SHP77 treated with DMSO at 0.1 percent for 48 hours (cell line): ENCODE measurements at places on chromosomes 5 and 9.

DNA sequence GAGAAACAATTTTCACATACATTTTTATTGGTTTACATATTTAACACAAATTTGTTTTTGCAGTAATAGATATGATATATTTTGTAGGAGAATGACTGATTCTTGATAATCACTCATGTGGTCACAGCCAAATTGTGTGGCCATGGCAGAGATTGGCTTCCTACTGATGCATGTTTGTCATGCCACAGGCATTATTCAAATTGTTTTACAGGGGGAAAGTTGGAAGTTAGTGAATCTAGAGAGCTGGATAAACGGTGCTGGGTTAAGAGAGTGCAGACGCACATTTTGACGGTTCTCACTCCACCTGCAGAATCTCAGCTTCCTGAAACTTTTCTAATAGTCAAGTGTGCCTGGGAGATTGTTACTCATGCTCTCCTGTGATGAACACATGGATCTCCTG is 91.1 kb upstream of the FBN2 start:
- DNase-seq = no peak

DNA sequence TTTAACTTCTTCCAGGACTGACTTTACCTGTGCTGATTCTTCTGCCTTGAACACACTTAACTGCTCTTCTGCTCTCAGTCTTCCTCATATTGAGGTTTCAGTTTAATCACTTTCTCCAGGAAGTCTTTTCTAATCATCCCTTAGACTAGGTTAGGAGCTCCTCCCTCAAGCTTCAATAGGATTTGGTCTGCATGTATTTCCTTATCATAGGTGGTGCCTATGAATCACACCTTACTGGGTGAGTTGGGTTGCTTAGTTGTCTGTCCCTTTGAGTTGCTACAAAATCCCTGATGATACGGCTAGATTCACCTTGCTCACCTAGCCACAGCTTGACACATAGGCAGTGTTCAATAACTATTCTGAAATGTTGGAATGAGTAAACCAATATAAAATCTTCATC is 164.4 kb downstream of the DNAH5 start:
- no peak for DNase-seq

DNA sequence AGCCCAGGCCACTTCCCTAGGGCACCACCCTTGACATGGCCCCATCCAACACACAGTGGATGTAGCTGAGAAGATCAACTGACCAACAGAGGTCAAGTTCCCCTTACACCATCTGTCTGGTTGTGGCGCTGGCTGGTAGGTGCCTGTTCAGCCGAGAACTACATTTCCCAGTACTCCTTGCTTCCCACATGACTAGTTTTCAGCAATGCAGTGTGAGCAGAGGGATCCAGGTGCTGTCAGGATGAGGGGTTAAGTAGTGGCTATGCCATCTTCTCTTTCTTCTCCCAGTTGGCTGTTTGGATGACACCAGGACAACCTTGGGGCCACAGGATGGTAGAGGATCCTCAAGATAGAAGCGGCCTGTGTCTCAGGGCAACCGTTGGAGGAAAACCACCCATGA is 48.6 kb upstream of the SH3PXD2B start:
- DNase-seq = peak; percentile 49

DNA sequence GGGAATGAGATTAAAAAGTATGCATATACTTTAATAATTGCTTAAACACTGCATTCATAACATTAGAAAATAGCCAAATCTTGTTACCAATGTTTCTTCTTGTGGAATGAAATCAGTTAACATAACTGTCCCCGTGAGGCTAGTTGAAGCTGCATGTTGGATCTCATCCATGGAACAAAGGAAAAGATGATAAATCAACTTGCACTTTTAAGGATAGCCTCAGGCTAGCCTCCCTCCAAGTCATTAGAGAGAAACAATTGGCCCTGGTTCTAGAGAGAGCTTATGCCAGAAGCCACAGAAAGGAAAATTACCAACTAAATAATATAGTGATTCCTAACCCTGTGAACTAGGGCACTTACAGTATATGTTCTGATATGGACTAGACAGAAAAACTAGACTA is 66.9 kb downstream of the GRIN3A start:
- DNase-seq = no peak

DNA sequence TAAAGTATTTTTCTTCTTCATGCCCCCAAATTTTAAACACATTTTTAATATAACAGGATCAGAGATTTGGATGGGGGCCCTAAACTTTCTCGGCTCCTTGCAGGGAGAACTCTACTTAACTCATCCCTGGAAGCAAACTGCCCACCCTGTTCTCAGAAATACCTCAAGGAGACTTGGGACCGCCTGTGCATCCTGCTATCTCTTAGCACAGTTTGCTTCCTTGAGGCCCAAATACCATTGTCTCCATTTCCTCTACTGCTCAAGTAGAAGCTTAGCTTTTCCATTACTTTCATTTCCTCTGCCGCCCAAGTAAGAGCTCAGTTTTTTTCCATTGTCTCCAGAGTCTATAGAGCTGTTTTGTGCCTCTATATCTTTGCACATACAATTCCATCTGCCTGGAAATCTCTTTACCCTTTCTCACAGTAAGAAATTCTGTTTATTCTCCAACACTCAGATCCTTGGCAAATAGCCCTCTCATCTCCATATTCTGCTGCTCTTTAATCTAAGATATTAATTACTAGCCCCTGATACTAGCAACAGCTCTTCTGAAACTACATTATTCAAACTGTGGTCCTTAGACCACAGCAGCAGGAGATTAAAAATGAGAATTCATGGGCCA is 137.8 kb downstream of the CEMIP2 start:
- no peak for DNase-seq

- DNase-seq = no peak
Observed at GRCh38 chr5:127909066-127909465, 174.5 kb upstream of the SLC12A2 start.

- no peak for DNase-seq
Observed at GRCh38 chr9:124493794-124494479, 13.3 kb downstream of the NR5A1 start.

DNA sequence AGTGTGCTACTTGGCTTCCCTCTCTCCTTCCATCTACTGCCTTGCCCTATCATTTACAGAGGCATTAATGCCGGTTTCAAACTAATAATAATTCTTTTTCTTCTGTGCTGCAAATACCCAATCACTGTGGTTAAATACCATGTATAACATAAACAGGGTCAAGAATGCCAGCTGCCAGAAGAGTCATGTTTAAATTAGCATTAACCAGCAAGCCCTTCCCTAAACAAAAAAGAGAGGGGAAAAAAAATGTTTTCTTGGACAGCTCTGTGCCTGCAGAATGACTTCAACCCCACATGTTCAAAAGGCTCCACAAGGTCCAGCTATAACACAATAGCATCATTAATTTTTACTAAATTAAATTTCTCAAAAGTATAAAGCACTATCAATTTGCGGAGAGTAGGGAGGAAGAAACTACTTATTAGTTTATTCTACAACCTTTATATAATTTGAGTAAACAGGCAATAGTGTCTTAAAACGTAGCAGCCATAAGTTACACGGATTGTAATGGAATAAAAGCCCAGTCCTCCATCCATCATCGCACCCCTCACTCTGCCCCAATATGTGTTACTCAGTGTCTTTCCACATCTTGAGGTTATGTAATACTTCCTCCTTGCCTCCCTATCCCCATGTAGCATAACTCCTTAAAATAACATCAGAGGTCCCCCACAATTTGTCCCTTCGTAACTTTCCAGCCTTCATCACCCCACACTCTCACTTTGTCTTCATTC is 3.9 kb downstream of the LPAR1 start:
- no peak for DNase-seq

DNA sequence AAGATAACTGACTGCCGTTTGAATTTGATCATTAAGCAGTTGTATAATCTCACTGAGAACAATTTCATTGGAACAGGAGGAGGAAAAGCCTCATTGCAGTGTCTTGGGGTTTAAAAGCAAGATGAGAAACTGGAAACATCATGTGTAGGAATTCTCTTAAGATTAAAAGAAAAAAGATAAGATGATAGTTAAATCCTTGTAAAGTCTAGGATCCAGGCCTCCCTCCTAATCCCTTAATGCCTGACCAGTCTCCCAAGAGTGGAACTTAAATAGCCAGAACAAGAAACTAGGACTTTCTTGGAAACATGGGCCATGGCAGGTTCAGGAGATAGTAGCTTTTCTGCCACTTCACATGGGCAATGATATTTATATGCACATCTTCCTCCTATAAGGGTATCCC is 37.0 kb upstream of the LRRC19 start:
- DNase-seq = no peak

DNA sequence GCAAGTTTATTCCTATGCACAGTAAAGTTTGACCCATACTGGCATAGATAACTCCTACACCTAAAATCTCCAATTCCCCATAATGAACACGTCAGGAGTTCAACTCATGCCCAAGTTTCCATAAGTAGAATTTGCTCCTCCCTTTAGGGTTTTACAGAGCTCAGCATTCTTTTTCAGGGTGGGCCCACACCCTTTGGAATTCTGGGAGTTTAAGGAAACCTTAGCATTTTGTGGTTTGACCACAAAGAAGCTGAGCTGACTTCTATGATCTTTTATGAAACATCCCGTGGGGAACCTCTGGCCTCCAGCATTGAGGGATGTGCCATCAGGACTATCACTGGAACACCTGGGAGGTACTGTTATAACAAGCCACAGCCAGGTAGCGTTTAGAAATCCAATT is 220.6 kb upstream of the MAP3K1 start:
- DNase-seq = no peak

GRCh38 chr9:3578786-3579185 is 53.0 kb upstream of the RFX3 start:
- DNase-seq = no peak

- DNase-seq = no peak
Observed at GRCh38 chr5:36417221-36417620, 115.5 kb upstream of the RANBP3L start.

GRCh38 chr9:119986205-119986604 is 593.8 kb downstream of the CDK5RAP2 start:
- peak; percentile 71 for DNase-seq

DNA sequence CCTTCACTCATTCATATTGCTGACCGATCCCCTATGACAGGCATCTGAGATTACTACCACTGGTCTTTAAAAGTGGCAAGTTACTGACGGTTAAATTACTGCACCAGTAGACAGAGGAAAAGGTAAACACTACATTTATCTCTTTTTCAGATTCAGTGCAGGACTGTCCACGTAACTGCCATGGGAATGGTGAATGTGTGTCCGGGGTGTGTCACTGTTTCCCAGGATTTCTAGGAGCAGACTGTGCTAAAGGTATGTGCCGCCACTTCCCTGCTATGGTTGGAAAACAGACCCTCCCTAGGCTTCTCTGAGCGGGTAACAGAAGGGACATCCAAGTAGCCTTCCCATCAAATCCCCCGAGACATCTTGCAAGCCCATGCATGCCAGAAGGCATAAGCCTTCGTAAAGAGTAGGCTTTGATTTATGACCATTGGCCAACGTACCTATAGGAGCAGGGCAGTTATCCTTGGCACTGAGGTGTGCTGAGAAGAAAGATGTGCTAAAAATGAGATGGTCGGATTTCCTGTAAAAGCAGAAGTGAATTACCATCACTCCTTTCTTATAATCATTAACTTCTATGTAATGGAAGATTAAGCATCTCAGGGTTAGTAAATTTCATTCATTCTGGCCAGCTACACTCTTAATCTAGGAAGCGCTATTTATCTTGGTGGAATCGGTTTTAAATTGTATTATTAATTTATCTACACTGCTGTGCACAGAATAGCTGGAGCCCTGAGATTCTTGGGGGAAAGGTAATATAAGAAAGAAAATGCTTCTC is 193.4 kb upstream of the WWC1 start:
- no peak for DNase-seq

GRCh38 chr5:162334944-162335343 is 267.4 kb downstream of the GABRG2 start:
- no peak for DNase-seq

- no peak for DNase-seq
Observed at GRCh38 chr5:65987982-65988381, 61.6 kb downstream of the ERBIN start.

- DNase-seq = no peak
Observed at GRCh38 chr5:116415989-116416388, 158.6 kb downstream of the SEMA6A start.

GRCh38 chr9:130183133-130183762 is 11.0 kb downstream of the NCS1 start:
- DNase-seq = no peak

- DNase-seq = peak; percentile 16
Observed at GRCh38 chr9:15135164-15135792, 171.7 kb downstream of the TTC39B start.

DNA sequence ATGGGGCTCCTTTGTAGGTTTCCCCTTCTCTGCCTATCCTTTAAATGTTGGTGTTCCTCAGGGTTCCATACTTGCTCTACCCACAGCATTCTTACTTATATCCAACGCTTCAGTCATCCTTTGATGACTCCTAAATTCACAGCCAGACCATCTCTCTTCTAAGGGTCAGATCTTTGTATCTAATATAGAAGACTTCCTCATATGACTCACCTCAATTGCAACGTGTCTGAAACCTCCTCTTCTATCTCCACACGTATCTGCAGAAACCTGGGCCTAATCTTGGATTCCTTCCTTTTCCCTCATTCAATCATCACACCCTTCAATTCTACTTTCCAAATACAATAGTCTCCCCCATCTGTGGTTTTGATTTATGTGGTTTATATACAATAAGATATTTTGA is 68.3 kb downstream of the HMGCR start:
- DNase-seq = no peak

GRCh38 chr5:16690243-16690852 is 73.6 kb upstream of the RETREG1 start:
- DNase-seq = peak; percentile 28

DNA sequence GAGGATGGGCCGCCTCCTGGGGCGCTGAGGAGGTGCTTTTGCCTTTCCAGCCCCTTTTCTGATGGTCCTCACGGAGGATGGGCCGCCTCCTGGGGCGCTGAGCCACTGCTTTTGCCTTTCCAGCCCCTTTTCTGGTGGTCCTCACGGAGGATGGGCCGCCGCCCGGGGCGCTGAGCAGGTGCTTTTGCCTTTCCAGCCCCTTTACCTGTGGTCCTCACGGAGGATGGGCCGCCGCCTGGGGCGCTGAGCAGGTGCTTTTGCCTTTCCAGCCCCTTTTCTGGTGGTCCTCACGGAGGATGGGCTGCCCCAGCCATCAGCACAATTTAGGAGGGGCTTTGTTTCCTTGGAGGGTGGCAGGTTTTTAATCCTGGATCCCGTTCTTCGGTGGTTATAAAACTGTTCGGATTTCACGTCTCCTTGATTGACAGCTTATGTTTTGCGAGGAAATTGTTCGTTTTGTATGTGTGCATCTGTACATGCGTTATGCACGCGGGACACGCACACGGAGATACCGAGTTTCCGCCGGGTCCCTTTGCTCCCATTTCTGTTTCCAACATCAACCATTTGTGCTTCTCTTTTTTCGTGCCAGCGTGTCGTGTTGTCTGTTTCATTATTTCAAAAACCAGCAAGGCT is 34.7 kb upstream of the SLC9A3 start:
- DNase-seq = no peak

GRCh38 chr9:114414346-114414745 is 26.6 kb upstream of the AKNA start:
- DNase-seq = no peak

GRCh38 chr9:130535818-130536521 is 43.4 kb upstream of the FUBP3 start:
- peak; percentile 21 for DNase-seq

GRCh38 chr9:115106001-115106400 is 12.0 kb downstream of the TNC start:
- no peak for DNase-seq
